AG09309 (cell line): ENCODE measurements at places on chromosomes 16 and 17.

DNA sequence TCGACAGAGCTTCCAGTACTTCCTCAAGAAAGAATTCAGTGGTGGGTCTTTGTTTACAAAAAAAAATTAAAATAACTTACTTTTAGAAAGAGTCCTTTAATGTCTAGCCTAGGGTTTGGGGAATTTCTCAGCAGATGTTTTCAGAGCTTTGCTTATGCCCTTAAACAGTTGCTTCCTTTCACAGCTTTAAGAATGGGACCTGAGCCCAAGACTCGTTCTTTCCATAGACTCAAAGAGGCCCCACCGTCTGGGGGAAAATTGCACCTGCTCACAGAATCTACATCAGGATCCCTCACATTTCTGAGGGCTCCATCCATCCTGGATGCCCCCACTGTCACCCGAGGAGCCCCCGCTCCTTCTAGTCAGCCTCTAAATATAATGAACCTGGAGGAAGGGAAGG lies 60.0 kb downstream of the RGS9 start:
- DNase-seq = no peak

- no peak for DNase-seq
Measured at GRCh38 chr17:80633207-80633606, 88.6 kb downstream of the RPTOR start.

DNA sequence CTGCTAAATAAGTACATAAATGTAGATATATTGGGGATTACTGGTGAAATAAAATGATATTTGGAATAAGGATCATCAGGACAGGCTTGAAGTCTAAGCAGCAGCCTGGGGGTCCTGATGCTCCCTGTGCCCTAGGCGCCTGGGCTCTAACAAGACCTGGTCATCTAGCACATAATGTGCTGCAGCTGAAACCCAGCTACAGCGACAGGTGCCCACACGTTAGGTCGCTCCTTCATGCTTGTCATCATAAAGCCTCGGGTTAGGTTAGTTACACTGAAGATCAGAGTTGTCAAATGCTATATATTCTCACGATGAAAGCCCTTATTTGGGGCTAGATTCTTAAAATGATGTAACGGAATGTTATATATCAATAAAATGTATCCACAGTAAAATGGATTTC lies 11.5 kb downstream of the NARF start:
- no peak for DNase-seq

DNA sequence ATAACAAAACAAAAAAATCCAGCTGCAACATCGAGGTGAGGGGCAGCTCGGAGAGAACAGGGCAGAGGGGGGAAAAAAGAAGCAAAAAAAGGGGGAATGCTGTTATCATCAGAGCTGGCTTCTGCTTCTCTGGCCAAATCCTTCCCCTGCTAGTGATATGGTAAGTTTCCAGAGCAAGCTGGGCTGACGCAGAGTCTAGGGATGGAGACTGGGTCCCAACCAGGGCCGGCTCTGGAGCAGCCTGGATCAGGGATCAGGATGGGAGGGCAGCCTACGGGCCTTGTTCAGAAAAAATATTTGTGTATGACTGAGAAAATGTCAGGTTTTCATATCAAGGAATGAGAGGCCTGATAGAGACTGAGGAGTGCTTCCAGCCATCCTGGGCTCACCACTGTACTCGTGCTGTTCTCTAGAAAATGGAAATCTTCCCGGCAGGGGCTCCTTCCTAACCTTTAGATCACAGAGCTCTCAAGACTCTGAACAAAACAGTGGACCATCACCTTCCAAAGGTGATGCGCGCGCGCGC lies 726 bp upstream of the C1QTNF1 start:
- no peak for DNase-seq
